Astrocyte (in vitro differentiated cells and primary cell): ENCODE measurements at places on chromosomes 7 and 10.

DNA sequence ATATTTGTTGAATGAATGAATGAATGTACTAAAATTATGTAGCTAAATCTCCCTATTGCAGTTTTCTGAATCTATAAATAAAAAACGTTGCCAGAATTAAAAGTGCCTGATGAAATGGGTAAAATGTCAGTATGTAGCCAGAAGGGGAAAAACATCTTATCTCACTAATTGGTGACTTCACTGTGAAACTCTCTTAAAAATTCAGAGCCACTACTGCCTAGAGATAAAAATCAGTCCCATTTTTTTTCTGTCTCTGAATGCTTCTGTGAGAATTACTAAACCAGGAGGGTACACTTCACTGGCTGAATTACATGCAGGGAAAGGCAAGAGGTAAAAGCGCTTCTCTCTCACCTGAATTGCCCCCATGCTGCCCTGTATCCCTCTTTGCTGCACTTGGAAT is 69.6 kb upstream of the HPS1 start:
- H3K36me3 ChIP-seq, result no peaks in the 10 kb centered on the region
- no peaks in the 10 kb centered on the region for H3K4me1 ChIP-seq
- no peak overlapping the region for H3K27ac ChIP-seq
- DNase-seq, result no peak
- H3K27me3 ChIP-seq, result no peaks in the 10 kb centered on the region

- peaks cover 21% of the 10 kb centered on the region for H3K4me1 ChIP-seq
- DNase-seq, result no peak
- H3K36me3 ChIP-seq, result no peaks in the 10 kb centered on the region
- H3K4me3 ChIP-seq, result no peak overlapping the region
Measured at GRCh38 chr7:47944536-47945260, 3.6 kb downstream of the PKD1L1 start.

- H3K27ac ChIP-seq, result no peak overlapping the region
- H3K4me3 ChIP-seq, result no peak overlapping the region
- no peaks in the 10 kb centered on the region for H3K36me3 ChIP-seq
- H3K27me3 ChIP-seq, result no peaks in the 10 kb centered on the region
- H3K4me1 ChIP-seq, result peaks cover 5% of the 10 kb centered on the region
Measured at GRCh38 chr10:59342000-59342399, 20.3 kb downstream of the FAM13C start.

DNA sequence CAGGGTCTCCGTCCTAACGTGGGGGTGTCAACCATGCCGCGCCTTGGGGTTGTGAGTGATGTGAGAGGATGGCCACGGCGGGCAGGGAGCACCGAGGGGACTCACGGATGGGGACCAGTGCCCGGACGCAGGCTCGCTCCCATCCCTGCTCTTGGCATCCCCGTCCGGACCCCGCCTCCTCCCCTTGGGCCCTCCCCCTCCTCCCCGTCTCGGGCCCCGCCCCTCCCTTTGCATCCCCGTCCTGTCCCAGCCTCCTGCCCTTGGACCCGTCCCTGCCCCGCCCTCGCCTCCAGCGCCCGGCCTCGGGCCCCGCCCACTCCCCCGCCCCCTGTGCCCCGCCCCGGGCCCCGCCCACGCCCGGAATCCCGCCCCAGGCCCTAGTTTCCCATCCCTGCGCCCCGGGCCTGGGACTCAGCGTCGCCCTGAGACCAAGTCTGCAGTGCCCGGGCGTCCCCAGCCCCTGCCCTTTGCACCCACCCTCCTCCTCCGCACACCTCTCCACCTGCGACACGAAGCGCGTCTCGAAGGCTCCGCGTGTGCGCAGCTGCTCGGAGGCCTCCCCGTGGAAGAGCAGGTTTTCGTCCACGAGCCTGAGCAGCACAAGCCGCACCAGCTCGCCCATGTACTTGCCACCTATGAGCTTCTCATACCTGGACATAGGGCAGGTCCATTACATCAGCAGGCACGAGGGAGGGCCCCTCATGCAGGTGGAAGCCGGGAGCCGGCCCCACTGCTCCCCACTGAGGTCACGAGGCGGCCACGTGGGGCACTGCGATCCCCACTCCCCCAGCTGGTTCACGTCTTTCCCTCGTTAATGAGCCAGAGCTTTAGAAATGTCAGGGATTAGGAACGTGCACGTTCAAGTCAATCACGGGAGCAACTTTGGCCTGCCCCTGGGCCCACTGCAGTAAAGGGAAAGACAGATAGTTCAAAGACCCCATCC is 5.1 kb upstream of the MYL7 start:
- H3K4me3 ChIP-seq, result peak overlapping the region; percentile 48
- H3K27me3 ChIP-seq, result peaks cover 5% of the 10 kb centered on the region
- H3K27ac ChIP-seq, result no peak overlapping the region
- no peak for DNase-seq

GRCh38 chr10:76082232-76082631 is 650.8 kb downstream of the LRMDA start:
- H3K4me3 ChIP-seq, result no peak overlapping the region
- DNase-seq, result peak; percentile 16
- peaks cover 27% of the 10 kb centered on the region for H3K4me1 ChIP-seq
- H3K36me3 ChIP-seq, result no peaks in the 10 kb centered on the region

DNA sequence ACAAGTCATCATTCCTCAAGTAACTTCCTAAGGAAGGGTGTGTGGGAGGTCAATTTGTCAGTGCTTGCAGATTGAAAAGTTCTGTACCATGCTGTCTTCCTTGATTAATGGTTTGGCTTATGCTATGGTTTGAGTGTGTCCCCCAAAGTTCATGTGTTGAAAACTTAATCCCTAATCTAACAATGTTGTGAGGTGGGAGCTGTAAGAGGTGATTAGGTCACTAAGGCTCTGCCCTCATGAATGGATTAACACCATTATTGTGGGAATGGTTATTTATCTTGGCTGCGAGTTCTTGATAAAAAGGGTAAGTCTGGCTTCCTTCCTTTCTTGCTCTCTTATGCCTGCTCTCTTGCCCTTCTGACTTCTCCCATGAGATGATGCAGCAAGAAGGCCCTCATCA is 29.3 kb upstream of the TMEM229A start:
- no peaks in the 10 kb centered on the region for H3K36me3 ChIP-seq
- no peaks in the 10 kb centered on the region for H3K4me1 ChIP-seq
- H3K4me3 ChIP-seq, result no peak overlapping the region
- no peak for DNase-seq
- peaks cover 3% of the 10 kb centered on the region for H3K27me3 ChIP-seq
- H3K27ac ChIP-seq, result no peak overlapping the region

DNA sequence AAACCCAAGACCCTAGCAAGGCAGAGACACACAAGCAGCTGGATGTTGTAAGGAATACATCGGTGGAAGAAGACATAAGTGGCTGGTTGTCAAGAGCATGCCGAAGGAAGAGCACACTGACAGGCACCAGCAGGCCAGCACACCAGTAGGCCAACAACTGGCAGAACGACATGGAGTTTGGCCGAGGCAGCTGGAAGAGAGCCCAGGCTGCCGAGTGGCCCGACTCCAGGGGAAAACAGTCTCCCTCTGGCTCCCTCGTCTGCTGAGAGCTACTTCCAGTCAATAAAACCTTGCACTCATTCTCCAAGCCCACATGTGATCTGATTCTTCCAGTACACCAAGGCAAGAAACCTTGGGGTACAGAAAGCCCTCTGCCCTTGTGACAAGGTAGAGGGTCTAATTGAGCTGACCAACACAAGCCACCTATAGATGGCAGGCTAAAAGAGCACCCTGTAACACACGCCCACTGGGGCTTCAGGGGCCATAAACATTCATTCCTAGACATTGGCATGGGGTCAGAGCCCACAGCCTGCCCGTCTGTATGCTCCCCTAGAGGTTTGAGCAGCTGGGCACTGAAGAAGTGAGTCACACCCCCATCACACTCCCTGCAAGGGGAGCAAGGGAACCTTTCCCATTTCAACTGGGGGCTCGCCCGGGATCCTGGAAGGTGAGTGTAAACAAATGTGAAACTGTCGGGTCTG is 14.7 kb upstream of the TNS3 start:
- H3K4me3 ChIP-seq, result no peak overlapping the region
- H3K27ac ChIP-seq, result no peak overlapping the region
- no peaks in the 10 kb centered on the region for H3K36me3 ChIP-seq
- peaks cover 17% of the 10 kb centered on the region for H3K4me1 ChIP-seq

DNA sequence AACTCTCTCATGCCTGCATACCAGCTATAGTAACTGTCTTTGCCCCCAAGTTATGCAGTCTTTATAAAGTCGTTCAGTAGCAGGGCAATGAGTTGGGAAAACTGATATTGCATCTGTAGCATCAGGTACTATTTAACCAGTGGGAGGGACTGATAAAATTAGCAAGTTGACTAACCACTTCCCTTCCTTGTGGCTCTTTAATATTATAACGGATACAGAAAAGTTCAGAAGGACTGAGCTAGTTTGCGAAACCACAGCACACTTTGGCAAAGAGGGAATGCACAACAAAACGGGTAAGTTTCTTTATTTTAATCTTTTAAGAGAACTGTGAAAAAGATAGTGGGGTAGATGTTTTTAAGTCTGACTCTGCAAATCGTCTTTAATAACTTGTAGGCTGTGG is 205.3 kb upstream of the HDAC9 start:
- H3K27ac ChIP-seq, result no peak overlapping the region
- H3K27me3 ChIP-seq, result no peaks in the 10 kb centered on the region
- no peak overlapping the region for H3K4me3 ChIP-seq
- DNase-seq, result no peak

- no peak for DNase-seq
- H3K27ac ChIP-seq, result no peak overlapping the region
- no peaks in the 10 kb centered on the region for H3K36me3 ChIP-seq
- peaks cover 7% of the 10 kb centered on the region for H3K27me3 ChIP-seq
- H3K4me1 ChIP-seq, result no peaks in the 10 kb centered on the region
Measured at GRCh38 chr7:50473531-50473930, 23.4 kb upstream of the FIGNL1 start.

GRCh38 chr10:97065128-97065527 is 120.6 kb downstream of the SLIT1 start:
- no peaks in the 10 kb centered on the region for H3K36me3 ChIP-seq
- no peak overlapping the region for H3K27ac ChIP-seq

- no peak overlapping the region for H3K4me3 ChIP-seq
- H3K27me3 ChIP-seq, result no peaks in the 10 kb centered on the region
- no peaks in the 10 kb centered on the region for H3K4me1 ChIP-seq
- H3K27ac ChIP-seq, result no peak overlapping the region
- no peaks in the 10 kb centered on the region for H3K36me3 ChIP-seq
- DNase-seq, result peak; percentile 22
Measured at GRCh38 chr10:36779238-36779846, 346.1 kb upstream of the ANKRD30A start.

DNA sequence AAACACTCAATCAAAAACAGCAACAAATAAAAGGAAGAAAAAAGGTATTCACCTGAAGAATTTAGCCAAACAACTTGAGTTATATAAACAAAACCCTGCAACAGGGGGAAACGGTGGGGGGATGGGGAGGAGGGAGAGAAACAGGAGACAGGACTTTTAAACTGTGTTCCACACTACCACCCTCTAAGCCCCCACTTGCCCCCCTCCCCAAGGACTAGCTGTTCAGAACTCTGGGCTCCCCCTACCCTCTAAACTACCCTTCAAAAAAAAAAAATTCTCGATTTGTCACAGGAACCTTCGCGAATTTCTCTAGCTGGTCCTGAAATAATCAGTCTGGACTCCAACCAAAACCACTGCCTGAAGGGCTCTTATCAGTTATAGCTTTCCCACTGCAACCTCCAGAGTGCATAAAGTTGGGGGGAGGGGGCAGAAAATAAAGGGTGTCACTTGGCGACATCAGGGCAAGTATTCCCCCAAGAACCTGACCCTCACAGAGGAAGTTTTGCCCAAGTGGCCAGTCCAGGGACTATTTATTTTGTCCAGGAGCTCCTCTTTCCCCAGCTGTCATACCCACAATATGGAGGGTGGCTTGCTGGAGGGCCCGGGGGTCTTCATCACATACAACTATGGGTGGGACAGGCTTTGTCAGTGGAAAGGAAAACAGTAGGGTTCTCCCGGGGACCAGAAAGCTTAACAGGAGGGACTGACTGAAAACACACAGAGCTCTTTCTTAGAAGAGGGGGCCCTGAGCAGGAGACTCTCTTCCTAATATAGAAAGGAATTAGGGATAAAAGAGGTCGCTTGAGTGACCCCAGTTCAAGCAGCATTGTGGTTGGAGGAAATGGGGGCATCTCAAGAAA is 1.3 kb downstream of the UBE2H start:
- H3K27ac ChIP-seq, result peak overlapping the region; percentile 92
- peaks cover 29% of the 10 kb centered on the region for H3K4me1 ChIP-seq
- H3K27me3 ChIP-seq, result no peaks in the 10 kb centered on the region
- H3K4me3 ChIP-seq, result peak overlapping the region; percentile 95
- no peaks in the 10 kb centered on the region for H3K36me3 ChIP-seq

GRCh38 chr7:42939457-42940240 is 7.5 kb downstream of the MRPL32 start:
- no peaks in the 10 kb centered on the region for H3K4me1 ChIP-seq
- no peaks in the 10 kb centered on the region for H3K27me3 ChIP-seq
- DNase-seq, result no peak
- H3K36me3 ChIP-seq, result peaks cover 27% of the 10 kb centered on the region
- H3K4me3 ChIP-seq, result no peak overlapping the region

DNA sequence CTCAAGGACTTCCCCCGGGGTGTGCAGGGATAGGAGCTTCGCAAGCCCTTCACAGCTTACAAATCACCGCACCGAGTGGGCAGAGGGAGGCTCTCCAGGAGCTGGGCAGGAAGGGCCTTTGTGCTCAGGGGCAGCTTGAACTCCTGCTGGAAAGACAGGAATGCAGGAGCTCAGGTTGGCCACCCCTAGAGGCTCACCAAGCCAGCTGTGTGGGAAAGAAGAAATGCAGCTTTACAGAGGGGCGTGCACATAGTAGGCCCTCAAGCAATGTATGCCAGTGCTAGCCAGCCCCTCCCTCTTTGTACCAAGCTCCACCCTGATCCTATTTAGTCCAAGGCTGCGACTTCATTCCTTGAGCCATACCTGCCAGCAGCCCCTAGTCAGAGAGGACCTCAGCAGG is 26.1 kb downstream of the STRA8 start:
- H3K27ac ChIP-seq, result no peak overlapping the region
- no peaks in the 10 kb centered on the region for H3K27me3 ChIP-seq
- no peak for DNase-seq
- H3K36me3 ChIP-seq, result no peaks in the 10 kb centered on the region
- H3K4me3 ChIP-seq, result no peak overlapping the region

DNA sequence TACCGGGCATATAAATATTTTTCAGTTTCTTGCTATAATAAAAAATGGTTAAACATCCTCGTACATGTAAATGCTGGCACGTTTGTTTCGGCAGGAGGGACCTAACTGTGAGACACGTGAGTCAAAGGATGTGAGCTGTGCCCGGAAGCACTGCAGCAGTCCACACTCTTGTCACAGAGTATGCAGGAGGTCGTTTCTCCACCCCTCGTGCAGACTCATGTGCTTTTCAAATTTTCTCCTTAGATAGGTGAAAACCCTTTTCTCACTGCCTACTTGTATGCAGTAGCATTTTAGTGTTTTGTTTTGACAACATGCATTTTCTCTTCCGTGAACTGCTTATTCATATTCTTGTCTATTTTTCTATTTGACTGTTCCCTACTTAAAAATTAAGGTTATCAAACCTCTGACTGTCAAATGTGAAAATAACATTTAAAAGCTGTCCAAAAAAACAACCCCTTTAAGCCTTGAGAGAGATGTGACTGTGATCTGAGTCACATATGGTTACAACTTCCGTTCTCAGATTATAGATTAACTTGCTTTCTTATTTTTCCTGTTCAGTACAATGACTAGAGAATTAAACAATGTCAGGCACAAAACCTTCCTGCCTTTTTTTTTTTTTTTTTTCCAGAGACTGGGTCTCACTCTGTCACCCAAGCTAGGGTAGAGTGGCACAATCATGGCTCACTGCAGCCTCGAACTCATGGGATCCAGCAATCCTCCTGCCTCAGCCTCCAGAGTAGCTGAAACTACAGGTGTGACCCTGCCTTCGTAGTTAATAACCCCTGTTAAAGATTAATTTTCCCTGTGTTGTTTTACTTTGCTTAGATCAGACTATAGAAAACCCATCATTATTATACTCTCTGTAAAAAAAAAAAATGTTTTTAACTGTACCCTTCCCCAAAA is 45.1 kb downstream of the DPY19L1 start:
- H3K27me3 ChIP-seq, result no peaks in the 10 kb centered on the region
- no peaks in the 10 kb centered on the region for H3K4me1 ChIP-seq
- peak; percentile 55 for DNase-seq
